Gastroesophageal sphincter (tissue), 4 donors: ENCODE measurements at places on chromosomes 5 and 9. TPM values are rescaled to one million over a fixed set of nuclear protein-coding genes. Genes with fewer than 3 reads are reported as not detected.
A peak's percentile ranks its signal among the peaks of the same experiment; 100 is the strongest.

GRCh38 chr5:27311544-27311943 is 273.2 kb upstream of the CDH9 start:
- ATAC-seq = no peak

DNA sequence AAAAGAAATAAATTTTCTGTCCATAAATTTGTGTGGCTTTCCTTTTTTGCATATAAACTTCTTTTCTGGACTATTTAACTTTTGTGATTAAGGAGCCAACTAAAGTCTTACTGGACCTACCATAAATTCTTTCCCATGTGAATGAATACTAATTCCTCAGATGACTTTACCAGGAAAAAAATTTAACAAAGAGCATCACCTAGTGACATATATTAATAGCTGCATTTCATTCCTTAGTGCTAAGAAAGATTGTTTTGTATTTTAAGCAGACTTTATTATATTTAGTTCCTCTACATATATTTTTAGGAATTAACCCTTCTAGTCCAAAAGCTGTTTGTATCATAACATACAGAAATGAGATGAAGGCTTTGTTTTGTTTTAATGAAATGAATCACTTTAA is 64.4 kb downstream of the C9orf85 start:
- no peak for ATAC-seq

SMIM33 gene
- total RNA-seq = not detected

- no peak for ATAC-seq
Observed at GRCh38 chr9:103661663-103662062, 432.4 kb upstream of the SMC2 start.

- ATAC-seq = no peak
Observed at GRCh38 chr9:110068212-110068611, 139.7 kb downstream of the C9orf152 start.

TSLP gene
- total RNA-seq = 1.3 TPM

DNA sequence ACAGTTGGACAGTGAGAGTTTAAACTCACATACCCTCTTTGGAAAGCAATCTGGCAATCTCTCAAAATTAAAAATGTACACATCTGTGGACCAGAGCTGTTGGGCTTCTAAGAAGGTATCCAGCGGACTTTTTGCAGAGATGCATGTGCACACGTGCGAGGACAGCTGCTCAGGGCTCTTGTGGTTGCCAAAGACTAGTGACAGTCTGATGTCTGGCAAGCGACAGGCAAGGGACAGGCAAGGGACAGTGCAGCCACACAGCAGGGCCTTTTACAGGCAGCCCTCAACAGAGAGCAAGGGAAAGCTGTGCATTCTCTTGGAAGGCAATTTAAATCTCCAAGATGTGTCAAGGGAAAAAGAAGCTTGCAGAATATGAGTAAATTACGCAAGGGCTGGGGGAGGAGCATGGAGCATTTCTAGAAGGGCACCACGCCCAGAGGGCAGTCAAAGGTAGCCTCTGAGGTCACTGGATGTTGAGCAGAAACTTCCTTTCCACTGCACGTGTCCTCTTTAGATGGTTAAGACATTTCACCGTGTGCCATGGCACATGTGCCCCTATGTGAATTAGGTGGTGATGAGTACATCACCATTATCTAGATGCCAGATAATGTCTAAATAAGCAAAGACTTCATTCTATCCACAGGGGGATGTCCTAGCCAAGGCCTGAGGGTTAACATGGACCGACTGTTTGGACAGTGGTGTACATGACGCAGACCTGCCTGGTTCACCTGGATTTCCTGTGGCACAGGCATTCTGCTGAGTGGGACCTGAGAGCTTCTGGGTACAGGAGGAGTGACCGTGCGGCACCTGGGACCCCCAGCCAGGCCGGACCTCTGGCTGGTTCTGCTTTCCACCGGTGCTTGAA is 9.1 kb downstream of the GFPT2 start:
- peak; percentile 35 for ATAC-seq

CMBL gene
- total RNA-seq = 3.6 TPM

CDH10 gene
- not detected for total RNA-seq

- ATAC-seq = peak; percentile 55
Observed at GRCh38 chr9:98873951-98874371, 66.5 kb downstream of the GALNT12 start.

DNA sequence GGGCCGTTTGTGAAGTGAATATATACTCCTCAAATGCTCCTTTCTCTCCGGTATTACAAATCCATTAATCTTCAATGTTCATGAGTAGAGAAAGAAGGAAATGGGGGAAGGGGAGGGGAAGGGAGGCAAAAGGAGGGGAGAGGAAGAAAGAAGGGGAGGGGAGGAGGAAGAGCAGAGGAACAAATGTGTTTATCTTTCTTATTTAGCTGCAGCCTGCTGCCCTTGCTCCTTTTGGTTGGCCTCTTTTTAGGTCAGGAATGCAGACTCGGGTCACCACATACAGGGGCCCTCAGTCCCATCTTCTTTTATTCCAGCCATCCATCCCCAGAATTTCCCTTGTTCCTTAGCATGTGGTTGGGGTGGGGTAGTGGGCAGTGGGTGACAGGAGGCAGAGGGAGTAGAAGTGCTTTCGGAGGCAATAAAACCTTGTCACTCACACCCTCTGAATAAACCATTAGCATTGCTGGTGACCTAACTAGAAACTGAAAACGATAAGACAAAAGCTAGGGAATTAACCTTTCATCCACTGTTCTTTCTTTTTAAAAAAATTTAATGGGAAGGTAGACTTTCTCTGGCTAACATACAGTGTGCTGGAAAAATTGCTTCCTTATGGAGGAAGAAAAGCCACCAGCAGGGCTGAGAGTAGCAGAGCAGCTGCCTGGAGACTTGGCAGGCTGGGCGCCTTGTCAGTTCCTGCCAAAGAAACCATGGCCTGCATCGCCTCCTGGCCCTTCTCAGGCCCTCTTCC is 16.8 kb upstream of the PRLR start:
- ATAC-seq = no peak

- no peak for ATAC-seq
Observed at GRCh38 chr5:125033602-125034001, 287.2 kb upstream of the ZNF608 start.

DNA sequence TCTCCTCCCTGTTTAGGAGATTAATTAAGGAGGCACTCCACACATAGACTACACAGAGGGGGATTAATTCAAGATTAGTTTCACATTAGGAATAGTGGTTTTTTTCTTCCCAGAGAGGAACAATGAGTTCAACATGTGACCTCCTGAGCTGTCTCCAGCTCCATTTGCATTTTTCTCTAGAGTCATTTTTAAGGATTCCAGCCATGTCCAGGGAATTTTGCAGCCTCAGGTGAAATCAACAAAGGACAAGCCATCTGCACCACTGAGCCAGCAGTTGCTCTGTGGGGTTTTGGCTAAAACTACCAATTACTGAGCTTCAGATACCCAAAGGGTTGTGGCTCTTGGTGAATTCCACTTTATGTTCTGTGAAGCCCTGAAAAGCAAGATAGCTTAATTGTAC is 258.5 kb upstream of the PPP1R2B start:
- no peak for ATAC-seq

- peak; percentile 55 for ATAC-seq
Observed at GRCh38 chr5:127871503-127872153, 168.4 kb downstream of the CCDC192 start.

DNA sequence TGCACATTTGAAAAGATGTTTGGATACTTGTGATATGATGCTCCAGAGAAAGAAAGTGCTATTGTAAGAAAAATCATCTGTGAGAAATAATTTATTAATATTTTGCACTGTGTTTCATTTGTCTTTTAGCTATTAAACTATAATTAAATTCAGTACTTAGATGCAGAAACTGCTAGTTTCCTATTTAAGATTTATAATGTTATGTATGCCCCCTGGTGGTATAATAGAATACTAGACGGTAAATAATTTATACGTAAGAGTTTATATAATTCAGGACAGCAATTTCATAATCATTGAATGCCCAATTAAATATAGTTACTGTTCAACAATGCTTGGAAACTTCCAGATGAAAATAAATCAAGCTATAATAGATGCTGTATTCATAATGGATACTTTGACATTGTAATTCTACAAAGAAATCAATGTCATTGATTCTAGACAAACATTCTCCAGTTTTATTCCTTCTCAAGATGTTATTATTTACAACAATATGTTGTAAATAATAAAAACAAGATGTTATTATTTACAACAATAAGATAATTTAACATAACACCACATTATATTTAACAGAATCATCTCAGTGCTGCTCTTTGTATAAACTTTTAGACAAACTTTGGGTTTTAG is 101.0 kb downstream of the TMEM232 start:
- peak; percentile 36 for ATAC-seq

DNA sequence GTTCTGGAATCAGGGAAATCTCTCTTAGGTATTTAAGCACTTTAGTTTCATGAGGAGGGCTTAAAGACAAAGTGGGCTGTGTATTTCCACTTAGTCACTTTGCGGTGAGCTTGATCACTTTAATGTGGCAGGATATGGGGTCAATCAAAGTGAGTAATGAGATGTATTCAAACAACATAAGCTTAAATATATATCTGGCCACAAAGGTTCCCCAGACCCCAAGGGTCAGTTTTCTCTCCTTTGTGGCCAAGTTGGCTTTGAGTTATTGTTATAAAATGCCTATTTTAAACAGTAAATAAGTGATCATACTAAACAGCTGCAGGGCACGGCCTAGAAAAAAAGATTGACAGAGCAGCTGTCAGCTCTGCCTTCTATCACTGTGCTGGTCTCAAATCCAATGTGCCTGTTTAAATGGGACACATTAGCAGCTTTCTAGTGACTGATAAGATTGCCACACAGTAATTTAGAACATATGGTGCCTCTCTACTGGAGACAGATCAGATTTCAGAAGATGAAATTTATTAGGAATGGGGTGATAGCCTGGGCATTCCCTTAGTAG is 363.9 kb downstream of the AGTPBP1 start:
- ATAC-seq = no peak

DNA sequence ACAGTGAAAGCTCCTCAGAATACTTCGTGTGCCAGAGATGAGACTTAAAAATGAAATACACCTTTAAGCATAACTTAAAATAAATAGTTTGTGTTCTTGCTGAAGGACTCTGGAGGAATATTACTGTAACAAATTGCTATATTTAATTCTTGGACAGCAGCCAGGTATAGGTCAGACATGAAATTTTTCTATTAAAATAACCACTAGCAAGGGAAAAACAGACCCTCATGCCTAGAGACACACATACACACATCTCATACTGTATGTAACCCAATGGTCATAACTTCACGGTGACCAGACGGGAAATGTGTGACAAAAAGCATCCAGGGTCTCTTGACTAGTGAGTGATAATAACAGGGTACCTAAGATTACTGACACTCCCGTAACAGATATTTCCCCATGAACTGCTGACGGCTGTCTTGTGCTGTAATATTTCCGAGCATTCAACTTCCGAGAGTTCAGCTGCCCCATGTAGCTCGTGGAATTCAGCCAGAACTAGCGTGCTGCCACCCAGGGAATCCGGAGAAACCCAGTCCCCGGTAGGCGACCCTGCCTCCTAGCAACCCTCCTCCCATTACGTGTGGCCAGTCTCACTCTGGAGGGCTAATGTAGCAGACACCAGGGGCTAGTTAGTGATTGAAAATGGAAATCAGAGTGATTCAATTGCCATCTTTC is 2295.1 kb upstream of the WWC1 start:
- ATAC-seq = peak; percentile 34

DNA sequence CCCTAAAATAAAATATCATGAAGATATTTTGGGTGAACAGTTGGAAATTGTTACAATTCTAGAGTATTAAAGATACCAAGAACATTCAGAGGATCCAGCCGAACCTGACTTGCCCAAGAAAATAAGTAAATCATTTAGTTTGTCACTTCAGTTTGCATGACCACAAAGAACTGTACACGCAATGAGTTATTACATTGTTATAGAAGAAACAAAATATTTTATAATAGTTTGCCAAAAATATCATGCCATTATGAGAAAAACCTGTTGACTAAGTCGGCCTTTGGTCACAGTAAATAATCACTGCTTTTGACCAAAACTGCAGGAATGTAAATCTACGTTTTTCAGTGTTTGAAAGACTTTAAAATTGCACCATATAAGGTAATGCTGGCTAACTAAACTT is 27.9 kb downstream of the TRIO start:
- ATAC-seq = no peak

GRCh38 chr5:117859176-117859575 is 1129.2 kb downstream of the DTWD2 start:
- no peak for ATAC-seq

GRCh38 chr5:56493766-56494165 is 260.6 kb upstream of the ANKRD55 start:
- no peak for ATAC-seq
